ENCODE measurements at places on chromosomes 1 and 21. TPM values are rescaled to one million over a fixed set of nuclear protein-coding genes. Genes with fewer than 3 reads are reported as not detected.

GRCh38 chr1:228082918-228083870 lies 686 bp downstream of the ARF1 start:
- H3K36me3 ChIP-seq = no peaks in the 10 kb centered on the region
- H3K4me1 ChIP-seq = peaks cover 49% of the 10 kb centered on the region
- peak; percentile 40 for DNase-seq
- peak overlapping the region; percentile 94 for H3K27ac ChIP-seq
- H3K27me3 ChIP-seq = no peaks in the 10 kb centered on the region

DNA sequence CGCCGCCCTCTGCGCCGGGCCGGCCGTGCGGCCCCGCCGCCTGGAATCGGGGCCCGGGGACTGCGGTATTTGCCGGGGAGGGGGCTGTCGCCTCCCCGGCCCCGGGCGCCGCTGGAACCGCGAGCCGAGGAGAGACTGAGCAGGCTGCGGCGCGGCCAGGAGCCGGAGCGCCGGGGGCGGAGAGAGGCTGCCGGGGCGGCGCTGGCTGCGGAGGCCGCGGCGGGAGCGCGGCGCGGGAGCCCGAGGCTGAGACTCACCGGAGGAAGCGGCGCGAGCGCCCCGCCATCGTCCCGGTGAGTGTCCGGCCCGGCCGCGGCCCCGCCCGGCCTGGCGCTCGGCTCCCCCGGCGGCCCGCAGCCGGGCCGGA lies 746 bp downstream of the DYRK1A start:
- H3K4me1 ChIP-seq = peaks cover 39% of the 10 kb centered on the region
- peaks cover 6% of the 10 kb centered on the region for H3K36me3 ChIP-seq
- peak overlapping the region; percentile 98 for H3K27ac ChIP-seq
- H3K4me3 ChIP-seq = no peak overlapping the region
- H3K27me3 ChIP-seq = no peaks in the 10 kb centered on the region

GRCh38 chr21:29215709-29216108 lies 83.0 kb upstream of the BACH1 start:
- no peaks in the 10 kb centered on the region for H3K36me3 ChIP-seq
- no peaks in the 10 kb centered on the region for H3K4me1 ChIP-seq
- H3K27ac ChIP-seq = no peak overlapping the region
- no peaks in the 10 kb centered on the region for H3K27me3 ChIP-seq

The TTLL7 gene
- total RNA-seq = 1.5 TPM

The PLD5 gene
- not detected for total RNA-seq

The A3GALT2 gene
- total RNA-seq = not detected

The CLIC4 gene
- total RNA-seq = 3.9 TPM

The LCE5A gene
- total RNA-seq = not detected

The CCDC17 gene
- 5.1 TPM for total RNA-seq

DNA sequence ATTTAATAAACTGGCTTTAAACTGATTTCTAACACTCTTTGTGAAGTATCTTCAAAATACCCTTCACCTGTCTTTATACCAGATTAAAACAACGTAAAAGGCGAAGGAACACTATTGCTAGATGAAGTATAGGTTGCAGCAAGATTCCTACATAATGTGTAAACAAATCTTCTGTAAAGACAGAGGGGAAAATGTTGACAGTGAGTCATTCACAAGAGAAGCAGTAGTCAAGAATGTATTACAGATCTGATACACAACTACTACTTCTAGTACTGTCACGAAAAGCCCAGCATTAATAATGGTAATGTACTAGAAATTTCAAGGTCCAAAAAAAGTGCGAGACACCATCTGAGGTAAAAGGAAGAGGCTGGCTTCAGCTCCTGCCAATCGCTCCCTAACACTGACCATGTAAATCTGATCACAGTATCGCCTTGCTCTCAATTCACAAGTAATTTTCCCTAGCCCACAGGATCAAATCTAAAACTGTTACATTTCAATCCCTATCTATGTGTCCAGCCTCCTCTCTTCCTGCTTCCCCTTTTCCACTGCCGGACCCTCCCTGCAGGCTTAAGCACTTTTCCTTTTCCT lies 290.4 kb downstream of the AKT3 start:
- no peak overlapping the region for H3K4me3 ChIP-seq
- H3K27me3 ChIP-seq = no peaks in the 10 kb centered on the region
- H3K36me3 ChIP-seq = peaks cover 7% of the 10 kb centered on the region
- no peak for DNase-seq
- peaks cover 3% of the 10 kb centered on the region for H3K4me1 ChIP-seq

DNA sequence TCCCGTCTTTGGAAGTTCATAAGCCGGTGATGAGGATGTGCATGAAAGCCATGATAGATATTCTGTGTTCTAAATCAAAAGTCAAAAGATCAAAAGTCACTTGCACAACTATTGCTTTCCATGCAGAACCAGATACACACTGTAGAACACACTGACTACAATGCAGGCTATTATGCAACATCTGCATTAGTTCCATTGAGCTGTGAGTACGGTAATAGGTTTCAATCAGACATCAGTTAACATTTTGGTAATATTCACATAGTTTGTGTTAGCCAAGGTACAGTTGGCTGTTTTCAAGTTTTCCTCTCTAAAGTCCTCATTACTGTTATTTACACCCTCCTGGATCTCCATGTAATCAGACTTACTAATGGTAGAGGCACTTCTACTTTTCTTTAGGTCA lies 3.1 kb downstream of the KCNA2 start:
- H3K27me3 ChIP-seq = peaks cover 55% of the 10 kb centered on the region
- H3K4me3 ChIP-seq = no peak overlapping the region
- DNase-seq = no peak
- H3K36me3 ChIP-seq = peaks cover 3% of the 10 kb centered on the region

DNA sequence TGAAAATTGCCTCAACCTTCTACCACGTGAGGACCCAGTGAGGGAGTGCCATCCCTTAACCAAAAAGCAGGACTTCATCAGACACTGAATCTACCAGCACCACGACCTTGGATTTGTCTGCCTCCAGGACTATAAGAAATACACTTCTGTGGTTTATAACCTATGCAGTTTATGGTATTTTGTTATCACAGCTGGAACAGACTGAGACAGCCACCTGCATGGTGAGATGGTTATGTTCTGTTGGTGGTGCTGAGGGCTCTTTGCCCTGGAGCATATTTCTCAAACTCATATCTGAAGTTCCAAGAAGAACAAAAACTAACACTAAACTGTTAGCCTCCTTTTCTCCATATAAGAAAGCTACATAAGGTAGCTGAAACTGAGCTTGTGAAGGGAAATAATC lies 69.8 kb upstream of the RGS18 start:
- no peaks in the 10 kb centered on the region for H3K4me1 ChIP-seq
- no peaks in the 10 kb centered on the region for H3K27me3 ChIP-seq
- no peaks in the 10 kb centered on the region for H3K36me3 ChIP-seq
- DNase-seq = no peak
- H3K27ac ChIP-seq = no peak overlapping the region

DNA sequence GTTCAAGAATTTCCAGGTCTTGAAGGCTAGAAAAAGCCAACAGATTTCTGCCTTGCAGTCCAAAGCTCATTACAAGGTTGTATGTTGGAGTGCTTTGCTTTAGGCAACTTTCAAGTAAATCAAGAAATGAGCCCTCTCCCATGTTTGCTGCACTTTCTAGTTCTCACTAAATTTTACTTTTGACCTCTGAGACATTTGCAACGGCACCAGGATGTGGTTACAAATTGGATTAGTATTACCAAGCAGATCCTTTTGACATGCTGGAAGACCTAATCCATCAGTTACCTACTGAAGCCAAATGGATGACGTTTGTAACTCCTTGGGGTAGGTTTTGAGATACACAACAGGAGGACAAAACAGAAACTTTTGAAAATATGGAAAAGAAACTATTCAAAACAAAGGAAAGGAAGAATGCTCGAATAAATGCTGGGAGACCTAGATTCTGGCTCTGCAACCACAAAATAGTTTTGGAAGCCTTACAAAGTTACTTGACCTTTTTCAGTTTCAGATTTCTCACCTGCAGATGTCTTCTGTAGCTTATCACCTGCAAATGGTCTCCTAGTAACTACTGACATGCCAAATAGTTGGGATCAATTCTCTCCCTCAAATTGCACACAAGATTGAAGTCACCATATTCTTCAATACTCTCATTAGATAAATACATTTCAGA lies 251.7 kb upstream of the ADGRL2 start:
- no peaks in the 10 kb centered on the region for H3K4me1 ChIP-seq
- H3K36me3 ChIP-seq = no peaks in the 10 kb centered on the region
- no peaks in the 10 kb centered on the region for H3K27me3 ChIP-seq
- no peak for DNase-seq

GRCh38 chr1:31799895-31800673 lies 15.7 kb downstream of the SPOCD1 start:
- H3K27me3 ChIP-seq = peaks cover 46% of the 10 kb centered on the region
- H3K36me3 ChIP-seq = no peaks in the 10 kb centered on the region
- no peak overlapping the region for H3K4me3 ChIP-seq

GRCh38 chr1:20080441-20081352 lies 10.7 kb downstream of the PLA2G5 start:
- peaks cover 76% of the 10 kb centered on the region for H3K27me3 ChIP-seq
- peaks cover 15% of the 10 kb centered on the region for H3K4me1 ChIP-seq
- no peak for DNase-seq
- no peak overlapping the region for H3K4me3 ChIP-seq

The CFHR1 gene
- not detected for total RNA-seq

The S100A7 gene
- not detected for total RNA-seq

- H3K27ac ChIP-seq = peak overlapping the region; percentile 98
- peaks cover 77% of the 10 kb centered on the region for H3K4me1 ChIP-seq
- H3K27me3 ChIP-seq = no peaks in the 10 kb centered on the region
- no peak for DNase-seq
- peak overlapping the region; percentile 46 for H3K4me3 ChIP-seq
These were observed 45.7 kb downstream of the S1PR1 start for GRCh38 chr1:101282314-101283038.

- H3K36me3 ChIP-seq = no peaks in the 10 kb centered on the region
- H3K4me3 ChIP-seq = no peak overlapping the region
- DNase-seq = no peak
- no peaks in the 10 kb centered on the region for H3K27me3 ChIP-seq
- no peak overlapping the region for H3K27ac ChIP-seq
- no peaks in the 10 kb centered on the region for H3K4me1 ChIP-seq
These were observed 541.7 kb upstream of the PBX1 start for GRCh38 chr1:164017239-164017638.

DNA sequence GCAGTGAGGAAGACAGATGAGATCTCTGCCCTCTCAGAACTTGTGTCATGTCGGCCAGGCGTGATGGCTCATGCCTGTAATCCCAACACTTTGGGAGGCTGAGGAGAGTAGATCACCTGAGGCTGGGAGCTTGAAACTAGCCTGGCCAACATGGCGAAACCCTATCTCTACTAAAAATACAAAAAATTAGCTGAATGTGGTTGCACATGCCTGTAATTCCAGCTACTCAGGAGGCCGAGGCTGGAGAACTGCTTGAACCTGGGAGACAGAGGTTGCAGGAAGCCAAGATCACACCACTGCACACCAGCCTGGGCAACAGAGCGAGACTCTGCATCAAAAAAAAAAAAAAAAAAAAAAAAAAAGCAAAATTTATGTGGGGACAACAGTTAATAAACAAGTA lies 40.9 kb upstream of the RALGPS2 start:
- no peaks in the 10 kb centered on the region for H3K4me1 ChIP-seq
- no peak overlapping the region for H3K27ac ChIP-seq
- H3K4me3 ChIP-seq = no peak overlapping the region
- no peaks in the 10 kb centered on the region for H3K36me3 ChIP-seq
- DNase-seq = no peak
- H3K27me3 ChIP-seq = peaks cover 23% of the 10 kb centered on the region

- H3K4me3 ChIP-seq = no peak overlapping the region
- H3K27me3 ChIP-seq = peaks cover 29% of the 10 kb centered on the region
- peaks cover 2% of the 10 kb centered on the region for H3K4me1 ChIP-seq
- H3K36me3 ChIP-seq = no peaks in the 10 kb centered on the region
- no peak overlapping the region for H3K27ac ChIP-seq
These were observed 867 bp downstream of the SLC1A7 start for GRCh38 chr1:53141487-53142055.

- no peaks in the 10 kb centered on the region for H3K27me3 ChIP-seq
- no peak for DNase-seq
- H3K36me3 ChIP-seq = no peaks in the 10 kb centered on the region
- H3K4me3 ChIP-seq = no peak overlapping the region
These were observed 98.7 kb upstream of the VAV3 start for GRCh38 chr1:108063703-108064102.

The NBPF10 gene
- 3.8 TPM for total RNA-seq

The OPRD1 gene
- not detected for total RNA-seq

GRCh38 chr1:31872658-31873636 lies 57.1 kb upstream of the SPOCD1 start:
- DNase-seq = no peak
- H3K4me3 ChIP-seq = peak overlapping the region; percentile 1
- H3K36me3 ChIP-seq = peaks cover 4% of the 10 kb centered on the region
- no peaks in the 10 kb centered on the region for H3K27me3 ChIP-seq
- H3K4me1 ChIP-seq = peaks cover 10% of the 10 kb centered on the region
- no peak overlapping the region for H3K27ac ChIP-seq

DNA sequence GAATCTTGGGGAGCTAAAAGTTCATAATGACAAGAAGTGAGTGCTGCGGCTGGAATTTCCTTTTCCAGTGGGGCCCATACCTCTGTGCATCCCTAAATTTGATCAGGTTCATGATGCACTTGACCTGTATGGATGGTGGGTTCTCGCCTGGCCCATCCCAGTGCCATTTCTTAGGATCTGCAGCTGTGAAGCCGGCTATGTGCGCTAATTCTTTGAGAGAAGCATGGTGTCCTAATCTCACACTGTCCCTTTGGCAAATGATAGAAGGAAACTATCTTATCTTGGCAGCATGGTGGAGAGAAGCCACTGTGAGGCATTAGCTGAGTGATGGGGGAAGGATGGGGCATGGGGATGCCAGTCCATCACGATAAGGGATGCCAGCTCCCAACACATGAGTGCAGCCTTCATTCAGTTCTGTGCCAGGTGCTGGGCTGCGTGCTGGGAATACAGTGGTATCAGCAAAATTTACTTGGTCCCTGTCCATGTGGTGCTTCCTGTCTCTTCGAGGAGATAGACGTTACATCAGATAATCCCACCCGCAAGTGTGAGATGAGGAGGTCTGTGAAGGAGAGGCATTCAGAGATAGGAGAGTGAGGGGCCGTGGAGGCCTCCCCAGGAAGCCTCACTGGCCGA lies 30.5 kb downstream of the STUM start:
- H3K27me3 ChIP-seq = peaks cover 13% of the 10 kb centered on the region

DNA sequence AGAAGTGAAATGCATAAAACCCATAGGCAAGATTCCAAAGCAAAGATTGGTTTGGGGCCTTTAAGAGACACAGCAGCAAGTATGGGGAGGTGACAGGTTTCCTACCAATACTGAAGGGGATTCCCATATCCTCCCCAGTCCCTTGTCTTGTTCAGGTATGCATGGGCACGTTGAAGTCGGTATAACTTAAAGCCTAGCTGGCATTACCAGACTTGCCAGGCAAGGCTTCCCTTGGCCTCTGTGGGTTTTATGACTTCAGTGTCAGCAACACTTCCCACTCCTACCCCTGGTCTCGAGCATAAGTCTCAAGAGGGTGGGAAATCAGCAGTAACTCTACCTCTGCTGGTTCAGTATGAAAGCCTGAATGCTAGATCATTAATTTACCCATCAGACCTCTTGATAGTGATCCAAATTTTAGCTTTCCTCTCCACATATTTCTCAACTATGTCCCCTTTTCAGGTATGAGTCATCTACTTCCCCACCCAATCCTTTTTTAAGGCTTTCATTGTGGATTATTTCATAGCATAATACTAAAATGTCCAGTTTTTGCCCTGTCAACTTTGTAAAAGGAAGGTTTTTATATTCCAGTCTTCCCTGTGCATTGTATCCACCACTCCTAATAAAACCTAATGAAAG lies 6.8 kb downstream of the CYP4X1 start:
- H3K27ac ChIP-seq = no peak overlapping the region
- no peak for DNase-seq
- peaks cover 48% of the 10 kb centered on the region for H3K27me3 ChIP-seq
- no peak overlapping the region for H3K4me3 ChIP-seq
- H3K4me1 ChIP-seq = peaks cover 2% of the 10 kb centered on the region
